ENCODE measurements at places on chromosomes 1 and 21. TPM values are rescaled to one million over a fixed set of nuclear protein-coding genes. Genes with fewer than 3 reads are reported as not detected.

GRCh38 chr1:213050745-213051126, 305 bp upstream of the RPS6KC1 start:
- DNase-seq: no peak

The LGR6 gene
- polyA plus RNA-seq: 1.1 TPM

GRCh38 chr1:231571904-231572303, 43.4 kb downstream of the TSNAX start:
- no peak for DNase-seq

The RASSF5 gene
- polyA plus RNA-seq: 4.6 TPM

All from renal pelvis (tissue), 12 donors.